ENCODE measurements at places on chromosomes 3 and 15.

- no peak for DNase-seq
Measured at GRCh38 chr15:50997371-50998051, 89.0 kb downstream of the AP4E1 start.

DNA sequence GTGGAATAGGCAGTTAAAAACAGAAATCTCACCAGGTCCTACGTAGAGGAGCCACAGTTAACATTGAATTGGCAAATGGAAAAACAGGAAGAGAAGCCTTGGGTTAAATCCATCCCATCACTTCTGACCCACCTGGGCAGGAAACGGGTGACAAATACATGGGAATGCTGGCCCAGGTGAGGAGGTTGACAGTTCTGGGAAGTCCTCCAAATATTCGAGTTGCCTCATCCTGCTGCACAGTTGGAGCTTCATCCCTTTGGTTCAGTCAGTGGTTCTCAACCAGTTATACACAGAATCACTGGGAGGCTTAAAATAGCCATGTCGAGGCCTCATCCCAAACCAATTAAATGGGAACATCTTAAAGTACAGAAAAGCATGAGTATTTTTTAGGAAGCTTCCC, 5.3 kb downstream of the MYZAP start:
- DNase-seq = no peak

GRCh38 chr3:113140876-113141275, 70.5 kb upstream of the BOC start:
- DNase-seq = no peak

GRCh38 chr15:39587731-39588530, 7.1 kb downstream of the THBS1 start:
- DNase-seq = no peak

DNA sequence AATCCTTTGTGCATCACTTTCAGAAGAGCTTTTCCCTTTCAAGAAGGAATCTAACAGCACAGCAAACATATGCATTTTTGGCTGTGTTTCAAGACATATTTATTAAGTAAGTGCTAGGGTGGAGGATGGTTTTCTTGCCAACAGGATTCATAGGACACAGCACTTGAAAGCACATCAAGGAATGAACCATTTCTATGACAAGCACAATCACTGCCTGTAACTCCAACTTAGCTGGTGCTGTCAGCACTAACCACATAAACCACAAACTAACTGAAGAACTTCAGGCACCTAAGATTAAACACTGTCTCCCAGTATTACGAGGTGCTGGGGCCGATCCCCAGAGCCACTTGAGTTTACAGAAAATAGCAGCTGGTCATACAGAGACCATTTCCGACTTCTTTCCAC, 35.4 kb upstream of the SPRED1 start:
- DNase-seq = no peak

DNA sequence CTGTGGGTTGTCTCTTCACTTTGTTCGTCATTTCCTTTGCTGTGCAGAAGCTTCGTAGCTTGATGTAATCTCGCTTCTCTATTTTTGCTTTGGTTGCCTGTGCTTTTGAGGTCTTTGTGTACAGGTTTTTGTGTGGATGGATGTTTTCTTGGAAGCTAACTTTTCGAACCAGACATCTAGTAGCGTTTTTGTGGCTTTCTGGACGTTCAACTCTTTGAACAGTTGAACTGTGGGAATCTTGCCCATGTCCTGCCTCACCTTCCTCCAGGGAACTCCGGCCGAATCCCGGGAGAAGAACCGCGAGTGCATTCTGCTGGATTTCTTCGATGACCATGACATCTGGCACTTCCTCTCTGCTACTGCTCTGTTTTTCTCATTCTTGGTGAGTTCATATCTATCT, 70.6 kb downstream of the USF3 start:
- no peak for DNase-seq

DNA sequence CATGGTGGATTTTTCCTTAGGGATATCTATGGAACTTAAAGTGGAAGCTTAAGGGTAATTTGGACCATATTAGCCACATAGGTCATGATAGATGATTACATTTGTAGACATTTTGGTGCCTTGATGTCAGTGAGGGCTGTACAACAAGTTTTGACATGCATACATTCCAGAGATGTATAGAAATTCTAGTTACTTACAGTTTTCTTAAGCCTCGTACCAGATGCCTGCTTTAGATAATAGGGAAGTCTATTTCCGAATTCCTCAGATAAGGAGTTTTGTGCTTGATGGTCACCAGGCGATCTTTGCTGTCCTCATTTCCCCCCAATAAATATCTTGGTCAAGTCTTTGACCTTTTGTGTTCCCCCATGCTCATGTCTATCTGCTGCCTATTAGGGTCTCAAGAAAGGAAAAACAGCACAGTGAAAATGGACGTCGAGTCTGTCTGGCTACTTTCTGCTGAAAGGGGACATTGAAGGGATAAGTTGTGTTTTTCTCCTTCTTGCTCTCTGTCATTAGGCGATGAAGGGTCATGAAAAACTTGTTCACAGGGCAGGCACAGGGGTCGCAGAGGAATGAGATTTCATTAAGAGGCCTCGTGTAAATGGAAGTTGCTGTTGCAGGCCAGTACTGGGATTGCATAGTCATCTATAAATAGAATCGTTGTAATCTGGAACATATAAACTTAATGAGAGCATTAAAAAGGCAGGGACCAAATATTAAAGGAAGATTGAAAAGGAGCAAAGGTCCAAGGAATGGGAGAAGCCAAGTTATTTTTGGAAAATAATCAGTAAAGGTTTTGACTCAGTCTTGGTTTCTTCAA, 20.0 kb upstream of the SENP7 start:
- no peak for DNase-seq

DNA sequence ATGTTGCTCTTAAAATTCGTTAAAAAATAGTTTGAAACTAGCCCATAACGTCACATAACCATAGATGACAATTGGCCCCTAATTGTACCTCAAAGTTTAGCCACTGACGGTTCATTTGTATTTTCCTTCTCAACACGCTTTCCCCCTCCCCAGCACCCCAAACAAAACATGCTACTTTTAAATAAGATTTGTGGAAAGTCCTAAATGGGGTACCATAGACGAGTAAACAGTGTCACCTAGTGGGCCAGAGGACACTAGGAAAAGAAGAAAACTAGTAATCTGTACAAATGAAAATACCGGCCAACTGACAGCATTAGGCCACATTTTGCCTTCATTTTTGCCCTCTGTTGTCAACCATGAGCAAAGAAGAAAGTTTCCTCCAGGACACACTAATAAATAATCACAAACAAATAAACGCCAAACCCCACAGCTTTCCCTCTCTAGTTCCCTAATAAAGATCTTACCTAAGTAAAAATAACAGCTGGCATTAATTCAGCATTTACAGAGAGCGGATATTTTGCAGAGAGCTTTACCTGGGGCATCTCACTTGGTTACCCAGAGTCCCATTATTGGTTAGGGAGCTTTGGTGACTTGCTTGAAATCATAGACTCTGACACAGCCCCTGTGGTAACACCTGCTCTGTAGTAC, 175.1 kb upstream of the ATP11B start:
- no peak for DNase-seq

DNA sequence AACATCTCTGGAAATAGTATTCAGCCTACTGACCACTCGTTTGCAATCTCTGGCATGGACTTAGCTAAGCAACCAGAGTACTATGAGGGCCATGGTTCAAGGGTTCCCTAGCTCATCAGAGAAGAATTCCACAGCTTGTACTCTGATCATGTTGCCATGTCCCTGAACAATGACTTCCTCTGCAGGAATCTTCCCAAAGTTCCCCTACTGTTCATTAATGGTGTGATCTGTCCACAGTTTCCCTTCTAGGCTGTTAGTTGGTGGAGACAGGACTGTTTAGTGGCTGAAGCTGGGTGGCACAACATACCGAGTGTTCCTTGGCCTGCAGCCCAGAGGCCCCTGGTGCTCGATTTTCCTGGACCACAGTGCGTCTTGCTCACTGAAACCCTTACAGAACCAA, 44.4 kb upstream of the GALNT15 start:
- DNase-seq = no peak

DNA sequence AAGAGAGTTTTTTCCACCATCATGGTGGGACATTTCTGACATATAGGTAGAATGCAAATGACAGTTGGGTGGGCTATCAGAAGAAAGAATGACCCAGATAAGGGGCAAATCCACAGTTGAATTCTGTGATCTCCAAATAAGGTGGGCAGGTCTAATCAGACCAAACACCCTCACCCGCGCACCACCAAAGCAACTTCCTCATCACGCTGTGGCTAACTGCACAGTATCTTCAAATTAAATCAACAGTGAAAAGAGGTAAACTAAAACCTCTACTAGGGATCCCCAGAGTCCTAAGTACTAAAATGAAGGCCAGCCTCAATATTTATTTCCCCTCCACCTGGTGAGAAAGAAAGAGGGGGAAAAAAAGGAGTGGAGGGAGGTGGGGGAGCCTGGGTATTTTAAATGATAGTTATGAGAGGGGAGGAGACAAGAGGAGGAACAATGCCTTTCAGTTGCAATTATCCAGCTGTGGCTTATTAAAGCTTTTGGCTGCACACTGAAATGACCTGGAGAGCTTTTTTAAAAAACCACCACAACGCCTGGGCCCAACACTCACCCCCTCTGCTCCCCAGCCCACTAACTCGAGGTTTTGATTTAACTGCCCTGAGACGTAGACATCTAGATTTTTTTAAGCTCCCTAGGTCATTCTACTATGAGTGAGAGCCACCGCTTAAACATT, 61.0 kb downstream of the LRIG1 start:
- no peak for DNase-seq

DNA sequence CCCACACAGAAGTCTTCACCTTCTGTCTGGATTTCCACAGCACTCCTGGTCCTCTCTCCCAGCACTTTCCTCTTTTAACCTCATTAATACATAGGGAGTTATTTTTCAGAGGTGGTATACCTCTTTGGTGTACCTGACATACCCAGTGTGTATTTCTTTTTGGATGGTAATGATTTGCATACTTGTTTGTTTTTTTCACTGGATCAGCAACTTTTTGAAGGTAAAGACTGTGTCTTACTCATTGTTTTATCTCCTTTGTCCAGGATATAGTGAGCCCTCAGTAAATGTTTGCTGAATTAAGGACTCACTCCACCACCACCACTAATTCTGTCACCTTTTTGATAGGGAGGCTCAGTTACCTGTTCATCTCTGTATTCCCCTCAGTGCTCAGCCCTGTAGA, 52.1 kb downstream of the SACM1L start:
- no peak for DNase-seq

DNA sequence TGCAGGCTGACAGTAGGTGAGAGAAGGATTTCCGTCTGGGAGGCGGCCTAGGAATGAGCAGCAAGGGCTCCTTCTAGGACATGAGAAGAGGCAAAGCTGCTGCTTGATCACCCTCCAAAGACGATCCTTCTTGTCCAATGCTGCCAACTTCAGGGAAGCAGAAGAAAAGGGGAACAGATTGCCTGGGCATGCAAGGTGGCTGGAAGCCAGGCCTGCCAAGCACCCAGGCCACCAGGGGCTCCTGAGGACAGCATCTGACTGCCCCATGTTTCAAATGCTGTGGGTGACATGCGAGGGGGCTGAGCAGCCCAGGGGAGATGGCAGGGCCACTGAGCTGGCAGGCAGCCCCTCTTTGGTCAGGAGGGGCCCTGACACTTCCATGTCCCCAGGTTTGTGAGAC, 3.3 kb upstream of the GRIP2 start:
- DNase-seq = no peak

GRCh38 chr3:50288387-50289007, 3.7 kb downstream of the IFRD2 start:
- no peak for DNase-seq

GRCh38 chr3:87390353-87390752, 114.0 kb upstream of the POU1F1 start:
- no peak for DNase-seq

GRCh38 chr3:17121336-17121735, 236.6 kb downstream of the PLCL2 start:
- DNase-seq = no peak

DNA sequence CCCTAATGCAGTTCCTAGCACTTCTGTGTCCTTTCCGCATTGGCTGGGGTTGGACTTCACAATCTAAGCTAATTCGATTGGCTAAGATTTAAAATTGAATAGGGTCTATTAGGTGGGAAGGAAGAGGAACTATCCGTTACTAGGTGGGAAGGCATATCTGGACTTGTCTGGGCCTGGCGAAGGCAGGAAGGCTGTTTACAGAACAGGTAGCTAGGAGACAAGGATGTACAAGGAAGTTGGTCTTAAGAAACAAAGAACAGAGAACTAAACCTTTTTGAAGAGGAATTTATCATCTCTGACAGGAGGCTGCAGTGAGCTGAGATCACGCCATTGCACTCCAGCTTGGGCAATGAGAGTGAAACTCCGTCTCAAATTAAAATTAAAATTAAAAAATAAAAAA, 17.3 kb upstream of the ATG7 start:
- DNase-seq = no peak

DNA sequence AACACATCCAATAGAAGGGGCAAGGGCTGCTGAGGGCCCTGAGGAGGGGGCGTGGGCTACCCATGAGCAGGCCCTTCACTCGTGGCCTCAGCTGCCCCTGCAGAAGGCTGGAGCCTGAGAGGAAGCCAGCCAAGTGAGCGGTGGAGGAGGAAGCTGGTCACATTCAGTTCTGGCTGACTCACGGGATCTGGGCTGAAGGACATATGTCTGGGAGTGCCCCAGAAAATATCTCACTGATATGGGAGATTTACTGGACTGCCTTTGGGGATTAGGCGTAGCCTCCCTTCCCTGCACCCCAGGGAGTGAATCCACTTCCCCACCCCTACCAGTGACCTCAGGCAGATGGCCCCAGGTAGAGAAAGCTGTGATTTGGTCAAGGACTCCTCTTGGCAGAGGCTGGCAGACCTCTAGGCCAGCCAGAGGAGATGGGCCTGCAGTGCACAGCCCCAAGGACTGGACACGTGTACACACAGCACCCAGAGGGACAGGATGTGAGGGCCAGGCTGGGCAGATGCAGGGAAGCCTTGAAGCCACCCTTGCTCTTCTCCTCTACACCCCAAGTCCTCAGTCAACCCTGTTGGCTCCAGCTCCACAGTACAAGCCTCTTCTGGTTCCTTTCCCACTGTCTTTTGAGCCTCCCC, 14.2 kb upstream of the ANKDD1A start:
- no peak for DNase-seq

GRCh38 chr3:159045279-159045885, 243.5 kb downstream of the MFSD1 start:
- DNase-seq = no peak

- no peak for DNase-seq
Measured at GRCh38 chr3:59606638-59607266, 556.9 kb upstream of the CFAP20DC start.

GRCh38 chr3:172094621-172095557, 55.5 kb downstream of the FNDC3B start:
- DNase-seq = no peak

GRCh38 chr15:67102599-67102929, 37.2 kb downstream of the SMAD3 start:
- no peak for DNase-seq

DNA sequence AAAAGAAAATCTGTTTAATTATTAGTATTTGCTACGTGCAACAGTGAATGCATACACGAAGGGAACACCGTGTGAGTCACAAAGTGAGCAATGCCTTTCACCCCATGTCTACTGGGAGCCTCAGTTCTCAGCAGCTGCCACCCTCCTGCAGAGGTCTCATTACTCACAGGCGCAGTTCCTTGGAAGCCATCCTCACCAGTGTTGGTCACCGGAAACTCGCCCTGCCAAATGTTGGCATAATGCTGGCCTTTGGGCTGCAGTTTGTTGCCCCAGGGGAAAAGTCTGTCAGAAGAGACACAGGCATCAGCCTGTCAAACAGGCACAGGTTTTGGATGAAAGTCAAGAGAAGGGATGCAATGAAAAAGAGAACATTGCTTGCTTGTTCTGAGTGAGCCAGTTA, 50.1 kb downstream of the SUMF1 start:
- no peak for DNase-seq

GRCh38 chr3:115712871-115713270, 89.6 kb downstream of the GAP43 start:
- no peak for DNase-seq

Data from activated CD8-positive, alpha-beta memory T cell treated with anti-CD3 and anti-CD28 coated beads for 4 hours (primary cell).